Caudate nucleus (tissue), 63 donors: ENCODE measurements at places on chromosomes 2 and 18.

- no peak for DNase-seq
Observed at GRCh38 chr2:112194028-112194427, 55.8 kb downstream of the FBLN7 start.

GRCh38 chr18:48337053-48337452 lies 72.1 kb downstream of the ZBTB7C start:
- no peak for DNase-seq

GRCh38 chr2:120898961-120899750 lies 163.5 kb downstream of the GLI2 start:
- no peak for DNase-seq

GRCh38 chr2:233385489-233386044 lies 31.3 kb downstream of the DGKD start:
- DNase-seq = no peak

DNA sequence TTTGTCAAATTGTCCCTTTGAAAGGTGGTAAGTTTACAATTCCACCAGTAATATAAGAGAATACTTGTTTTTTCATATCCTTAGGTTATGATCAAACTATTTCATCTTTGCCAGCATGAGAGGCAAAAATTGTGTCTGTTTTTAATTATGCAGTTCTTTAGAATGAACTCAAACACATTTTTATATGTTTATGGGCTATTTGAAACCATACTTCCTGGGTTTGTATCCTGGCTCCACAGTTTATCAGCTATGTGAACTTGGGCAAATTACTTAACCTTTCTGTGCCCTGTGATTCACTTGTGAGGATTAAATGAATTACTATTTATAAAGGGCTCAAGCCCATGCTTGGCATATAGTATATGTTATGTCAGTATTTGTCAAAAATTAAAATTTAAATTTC lies 109.4 kb downstream of the TANC1 start:
- DNase-seq = no peak

DNA sequence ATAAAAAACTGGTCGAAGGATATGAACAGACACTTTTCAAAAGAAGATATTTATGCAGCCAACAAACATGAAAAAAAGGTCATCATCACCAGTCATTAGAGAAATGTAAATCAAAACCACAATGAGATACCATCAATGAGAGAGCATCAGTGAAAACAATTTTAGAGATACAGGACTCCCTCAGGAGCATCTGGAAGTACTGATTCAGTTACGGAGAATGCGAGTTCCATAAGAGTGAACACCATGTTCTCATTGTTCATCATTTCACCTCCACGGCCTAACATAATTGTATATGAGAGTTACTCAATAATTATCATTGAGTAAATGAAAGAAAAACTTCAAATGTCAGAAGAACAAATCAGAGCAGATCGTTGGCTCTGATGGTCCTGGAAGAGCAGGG lies 140.9 kb upstream of the TANK start:
- no peak for DNase-seq

DNA sequence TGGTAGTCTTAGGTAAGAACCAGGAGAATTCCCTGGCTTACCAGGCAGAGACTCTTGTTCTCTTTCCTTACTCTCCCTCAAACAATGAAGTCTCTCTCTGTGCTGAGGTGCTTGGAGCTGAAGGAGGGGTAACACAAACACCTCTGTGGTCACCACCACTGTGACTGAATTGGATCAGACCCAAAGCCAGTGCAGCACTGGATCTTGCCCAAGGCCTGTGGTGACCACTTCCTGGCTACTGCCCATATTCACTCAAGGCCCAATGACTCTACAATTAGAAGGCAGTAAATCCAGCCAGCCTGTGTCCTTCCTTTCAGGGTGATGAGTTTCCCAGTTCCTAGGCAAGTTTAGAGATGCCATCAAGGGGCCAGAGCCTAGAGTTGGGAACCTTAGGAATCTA lies 706.8 kb downstream of the SLC4A3 start:
- no peak for DNase-seq

- DNase-seq = no peak
Observed at GRCh38 chr2:157355618-157356017, 30.0 kb upstream of the ERMN start.

DNA sequence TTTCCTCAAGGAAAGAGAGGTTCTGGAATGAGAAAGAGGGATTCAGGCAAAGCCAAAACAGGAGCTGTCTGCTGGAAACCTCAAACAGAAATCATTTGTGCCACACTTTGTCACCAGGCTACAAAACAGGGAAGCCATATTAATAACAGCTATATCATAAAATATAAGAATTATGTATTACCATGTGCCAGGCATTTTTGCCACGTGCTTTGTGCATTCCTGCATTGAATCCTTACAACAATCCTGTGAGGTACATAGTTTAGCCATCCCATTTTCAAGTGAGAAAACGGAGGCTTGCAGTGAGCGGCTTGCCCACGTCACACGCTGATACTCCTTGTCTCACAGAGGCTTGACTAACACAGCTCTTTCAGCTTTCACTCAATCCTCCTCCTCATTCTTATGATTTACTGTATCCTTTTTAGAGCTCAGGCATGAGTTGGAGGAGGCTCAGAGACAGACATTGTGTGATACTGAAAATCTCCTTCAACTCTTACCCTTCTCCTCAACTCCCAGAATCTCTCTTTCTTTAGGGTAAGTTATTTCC lies 148.4 kb upstream of the MEX3C start:
- no peak for DNase-seq

DNA sequence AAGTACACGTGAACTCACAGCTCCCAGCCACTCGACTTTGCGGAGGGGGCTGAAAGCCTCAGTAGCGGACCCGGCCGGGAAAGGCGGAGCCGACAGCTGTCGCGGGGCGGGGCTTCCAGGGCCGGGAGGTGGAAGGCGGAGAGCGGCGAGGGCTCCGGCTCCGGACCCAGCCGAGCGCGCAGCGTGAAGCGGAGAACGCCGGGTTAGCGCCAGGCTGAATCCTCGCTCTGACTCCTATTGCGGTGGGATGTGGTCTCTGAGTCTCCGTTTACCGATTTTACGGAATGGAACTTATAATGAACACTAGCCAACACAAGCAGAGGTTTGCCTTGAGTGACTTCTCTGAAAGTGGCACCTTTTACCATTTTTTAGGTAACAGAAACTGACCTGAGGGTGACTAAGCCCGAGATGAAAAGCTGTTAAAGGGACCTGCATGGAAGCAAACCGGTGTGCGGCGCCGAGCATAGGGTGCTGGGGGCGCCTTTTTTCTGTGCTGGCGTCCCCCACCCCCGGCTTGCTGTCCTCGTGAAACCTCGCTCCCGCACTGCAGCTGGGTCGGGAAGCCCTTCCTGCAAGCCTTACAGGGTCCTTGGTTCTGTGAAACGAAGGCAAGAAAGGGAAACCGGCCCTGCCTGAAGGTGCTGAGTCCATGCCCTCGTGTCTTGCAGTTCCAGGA lies 72.9 kb downstream of the EN1 start:
- DNase-seq = peak; percentile 18

- no peak for DNase-seq
Observed at GRCh38 chr2:144379851-144380311, 140.0 kb downstream of the ZEB2 start.

DNA sequence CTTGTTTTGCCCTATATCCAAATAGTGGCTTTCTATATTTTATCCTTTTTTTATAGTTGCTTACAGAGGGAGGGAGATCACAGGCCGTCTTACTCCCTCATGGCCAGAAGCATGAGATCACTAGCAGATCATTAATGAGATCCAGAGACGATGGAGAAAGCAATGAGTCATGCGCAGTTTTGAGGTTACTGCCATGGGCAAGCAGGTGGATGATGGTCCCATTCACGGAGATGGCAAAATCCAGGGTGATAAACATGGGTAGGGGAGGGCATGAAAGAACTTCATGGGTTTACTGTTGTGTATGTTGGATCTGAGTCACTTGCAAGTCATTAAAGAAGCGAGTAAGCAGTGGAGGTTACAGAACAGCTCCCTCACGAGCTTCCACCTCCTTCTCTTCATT lies 60.4 kb downstream of the C18orf63 start:
- DNase-seq = no peak

- DNase-seq = no peak
Observed at GRCh38 chr2:209593930-209594329, 170.1 kb downstream of the MAP2 start.

DNA sequence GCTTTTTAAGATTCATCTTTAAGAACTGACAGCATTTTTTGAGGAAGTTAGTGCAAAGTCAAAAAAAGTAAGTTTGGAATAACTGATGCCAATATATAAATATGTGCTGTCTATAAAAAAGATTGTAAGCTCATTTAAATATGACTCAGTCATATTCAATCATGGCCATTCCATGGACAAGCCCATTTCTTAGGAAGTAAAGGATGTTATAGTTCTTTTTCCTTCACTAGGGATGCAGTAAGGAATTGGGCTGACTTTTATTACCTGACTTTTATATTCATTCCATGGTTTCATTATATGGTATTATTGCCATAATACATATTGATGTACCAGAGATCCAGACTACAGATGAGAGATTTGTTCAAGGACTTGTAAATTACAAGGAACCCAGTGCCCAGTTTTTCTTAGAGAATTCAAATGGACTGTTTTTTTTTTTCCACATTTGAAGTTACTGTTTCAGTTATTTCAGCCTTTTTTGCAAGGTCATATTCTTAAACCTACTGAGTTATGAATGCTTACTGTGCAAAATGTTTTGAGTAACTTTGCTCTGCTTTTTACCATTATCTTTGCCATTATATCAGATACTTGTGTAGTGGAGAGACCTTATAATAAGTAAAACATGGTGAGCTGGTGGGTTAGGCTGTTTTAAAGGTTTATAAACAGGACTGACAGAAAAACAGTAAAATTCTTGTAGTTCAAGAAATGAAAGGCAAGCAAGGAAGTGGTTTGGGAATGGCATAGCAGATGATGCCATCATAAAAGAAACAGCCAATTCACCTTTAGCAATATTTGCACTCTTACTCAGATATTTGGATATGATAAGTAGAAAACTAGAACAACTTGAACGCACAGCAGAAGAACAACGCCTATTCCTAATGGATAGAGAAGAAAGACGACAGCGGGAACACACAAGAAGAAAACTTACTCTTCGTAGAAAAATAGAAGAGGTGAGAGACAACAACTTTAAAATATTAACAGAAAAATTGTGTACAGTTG lies 7.6 kb downstream of the FSIP2 start:
- DNase-seq = no peak

- no peak for DNase-seq
Observed at GRCh38 chr2:219127037-219127635, 33.5 kb downstream of the NHEJ1 start.

- no peak for DNase-seq
Observed at GRCh38 chr2:239608260-239608659, 207.4 kb upstream of the HDAC4 start.

GRCh38 chr2:232481322-232482140 lies 6.1 kb downstream of the ECEL1 start:
- no peak for DNase-seq

DNA sequence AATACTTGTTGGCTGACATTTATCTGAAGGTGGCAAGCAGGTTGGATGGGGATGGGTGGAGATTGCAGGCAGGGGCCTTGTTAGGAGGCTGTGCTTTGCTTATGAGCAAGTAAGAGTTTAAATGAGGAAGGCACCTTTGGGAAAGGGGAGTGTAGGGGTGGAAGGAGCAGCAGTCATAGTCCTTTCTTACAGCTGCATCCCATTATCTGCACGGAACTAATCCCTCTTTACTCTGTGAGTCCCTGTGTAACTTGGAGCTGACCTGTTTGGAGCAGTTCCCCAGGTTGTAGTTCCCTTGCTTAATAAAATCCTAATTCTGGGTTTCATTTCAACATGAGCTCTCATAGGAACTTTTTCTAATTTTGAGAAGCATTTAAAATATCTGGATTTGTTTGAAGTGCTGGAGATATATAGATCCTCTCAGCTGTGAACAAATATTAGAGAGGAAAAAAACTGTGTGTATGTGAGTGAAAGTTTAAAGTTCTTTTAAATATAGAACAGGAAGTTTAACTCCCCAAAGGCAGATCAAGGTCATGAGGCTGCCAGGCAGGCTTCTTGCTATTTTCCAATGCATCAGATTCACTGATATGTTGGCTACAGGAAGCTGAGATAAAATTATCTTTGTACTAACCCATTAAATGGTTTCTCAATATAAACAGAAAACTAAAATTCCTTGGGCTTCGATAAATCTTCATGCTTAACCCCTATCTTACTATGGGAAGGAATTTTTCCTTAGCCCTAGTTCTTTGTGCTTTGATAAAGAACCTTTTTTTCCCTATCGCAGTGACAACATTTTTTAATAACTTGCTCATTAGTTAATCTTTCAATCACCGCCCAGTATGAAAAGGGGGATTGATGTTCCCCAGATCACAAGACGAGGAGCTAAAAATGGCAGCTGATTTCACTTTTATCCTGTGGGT lies 104.6 kb upstream of the EML6 start:
- DNase-seq = no peak

DNA sequence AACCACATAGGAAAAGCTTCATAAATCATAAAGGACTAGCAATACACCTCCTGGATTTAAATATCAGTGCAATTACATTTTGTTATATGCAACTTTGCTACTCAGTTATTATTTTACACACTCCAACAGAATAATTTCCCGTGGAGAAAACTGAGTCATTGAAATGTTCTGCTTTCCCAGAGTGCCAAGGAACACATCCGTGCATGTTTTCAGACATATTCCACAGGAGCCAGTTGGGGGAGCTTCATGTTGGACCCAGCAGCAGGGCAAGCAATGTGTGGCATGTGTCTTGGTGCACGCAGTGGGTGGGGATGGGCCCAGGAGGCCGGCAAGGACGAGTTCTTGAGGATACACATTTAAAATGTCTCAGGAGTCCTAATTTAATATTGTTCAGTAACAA lies 14.4 kb upstream of the SMIM21 start:
- DNase-seq = no peak

DNA sequence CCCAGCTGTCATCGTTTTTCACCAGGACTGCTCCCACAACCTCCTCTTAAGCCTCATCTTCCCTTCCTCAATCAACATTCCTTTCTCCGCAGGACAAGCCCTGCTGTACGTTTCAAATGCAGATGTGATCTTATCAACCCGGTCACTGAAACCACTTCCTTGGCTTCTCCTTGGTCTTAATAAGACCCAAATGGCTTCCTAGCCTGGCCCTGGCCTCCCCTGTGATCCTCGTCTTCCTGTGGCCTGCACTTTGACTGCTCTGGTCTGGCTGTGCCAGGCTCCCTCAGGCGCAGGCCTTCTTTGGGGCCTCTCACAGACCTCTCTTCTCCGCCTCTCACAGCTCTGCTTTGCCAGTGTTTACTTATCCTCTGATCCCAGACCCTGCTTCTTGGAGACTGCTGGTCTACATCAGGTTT lies 4.7 kb upstream of the ADNP2 start:
- no peak for DNase-seq

DNA sequence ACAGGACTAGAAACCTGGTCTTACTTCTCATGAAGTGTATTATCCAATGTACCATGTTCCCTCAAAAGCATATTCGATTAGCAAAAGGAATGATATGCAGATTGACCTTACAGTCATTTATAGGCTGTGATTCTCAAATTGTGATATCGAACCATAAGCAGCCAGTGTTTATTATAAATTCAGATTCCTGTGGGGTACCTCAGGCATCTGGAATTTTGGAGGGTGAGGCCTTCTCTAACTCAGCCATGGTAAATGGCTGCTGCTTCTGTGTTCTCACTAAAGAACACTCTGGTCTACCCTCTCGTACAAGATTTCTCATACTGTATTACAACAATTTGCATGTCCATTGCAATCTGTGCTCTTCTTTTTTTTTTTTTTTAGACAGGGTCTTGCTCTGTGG lies 84.5 kb downstream of the PRPF40A start:
- no peak for DNase-seq
